ENCODE measurements at places on chromosomes 11 and 22.

GRCh38 chr11:17479284-17480214 is 2.9 kb upstream of the ABCC8 start:
- DNase-seq = no peak

GRCh38 chr22:28464127-28464526 is 215.5 kb downstream of the TTC28 start:
- no peak for DNase-seq

DNA sequence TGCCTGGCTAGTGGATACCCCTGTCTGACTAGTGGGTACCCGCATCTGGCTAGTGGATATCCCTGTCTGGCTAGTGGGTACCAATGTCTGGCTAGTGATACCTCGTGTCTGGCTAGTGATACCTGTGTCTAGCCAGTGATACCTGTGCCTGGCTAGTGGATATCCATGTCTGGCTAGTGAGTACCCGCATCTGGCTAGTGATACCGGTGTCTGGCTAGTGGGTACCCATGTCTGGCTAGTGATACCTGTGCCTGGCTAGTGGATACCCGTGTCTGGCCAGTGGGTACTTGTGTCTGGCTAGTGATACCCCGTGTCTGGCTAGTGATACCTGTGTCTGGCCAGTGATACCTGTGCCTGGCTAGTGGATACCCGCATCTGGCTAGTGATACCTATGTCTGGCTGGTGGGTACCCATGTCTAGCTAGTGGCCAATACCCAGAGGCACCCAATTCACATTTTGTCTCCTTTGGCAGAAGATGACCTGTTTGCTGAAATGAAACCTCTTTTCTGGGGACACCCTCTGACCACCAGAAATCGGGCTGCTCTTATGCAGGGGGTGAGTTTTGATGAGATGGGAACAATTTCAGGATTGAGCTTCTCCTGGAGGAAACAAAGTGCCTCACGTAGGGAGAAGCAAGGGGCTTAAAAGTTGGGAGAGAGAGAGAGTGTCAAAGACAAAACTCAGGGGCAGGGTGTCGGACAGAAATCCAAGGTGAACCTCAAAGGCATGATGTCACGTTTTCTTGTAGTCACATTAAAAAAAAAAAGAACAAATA is 63.4 kb downstream of the SMIM38 start:
- no peak for DNase-seq

DNA sequence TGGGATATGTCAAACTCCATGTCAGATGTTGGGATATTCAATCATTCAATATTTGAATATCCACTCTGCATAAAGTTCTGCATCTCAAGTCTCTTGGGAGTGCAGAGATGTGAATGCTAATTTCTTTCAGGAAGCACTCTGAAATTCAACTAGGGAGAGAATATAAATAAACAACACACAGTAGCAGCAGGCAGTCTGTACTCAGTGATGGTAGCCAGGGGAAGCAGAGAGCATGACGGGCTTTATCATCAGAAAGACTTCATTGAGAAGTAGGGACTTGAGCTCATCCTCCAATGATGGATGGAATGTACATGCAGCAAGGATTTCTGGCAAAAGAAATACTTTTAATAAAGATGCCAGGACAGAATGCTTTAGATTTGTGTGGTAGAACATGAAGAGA is 9.8 kb upstream of the TEAD1 start:
- no peak for DNase-seq

- DNase-seq = no peak
Observed at GRCh38 chr22:43733138-43733537, 79.0 kb downstream of the EFCAB6 start.

DNA sequence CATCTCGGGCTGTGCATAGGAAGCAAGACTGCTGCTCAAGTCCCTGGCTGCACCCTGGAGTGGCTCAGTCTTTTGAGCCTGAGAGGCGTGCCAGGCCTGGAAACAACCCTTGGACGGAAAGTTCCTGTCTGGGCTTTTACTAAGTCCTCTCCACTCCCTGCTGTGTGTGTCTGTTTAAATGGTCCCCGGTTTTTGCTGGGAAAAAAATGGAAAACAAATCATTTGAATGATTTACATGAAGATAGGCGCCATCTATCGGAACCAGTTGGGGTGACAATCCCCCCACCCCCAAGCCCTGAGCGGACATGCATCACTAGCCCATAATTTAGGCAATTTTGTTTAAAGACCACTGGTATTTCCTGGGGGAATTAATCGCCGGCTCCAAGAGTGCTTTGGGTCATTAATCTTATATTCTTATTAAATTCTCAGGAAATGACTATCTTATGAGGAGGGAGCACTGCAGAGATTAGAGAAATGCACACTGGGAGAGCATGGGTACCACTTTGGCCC is 2.7 kb upstream of the GAB2 start:
- DNase-seq = peak; percentile 81

DNA sequence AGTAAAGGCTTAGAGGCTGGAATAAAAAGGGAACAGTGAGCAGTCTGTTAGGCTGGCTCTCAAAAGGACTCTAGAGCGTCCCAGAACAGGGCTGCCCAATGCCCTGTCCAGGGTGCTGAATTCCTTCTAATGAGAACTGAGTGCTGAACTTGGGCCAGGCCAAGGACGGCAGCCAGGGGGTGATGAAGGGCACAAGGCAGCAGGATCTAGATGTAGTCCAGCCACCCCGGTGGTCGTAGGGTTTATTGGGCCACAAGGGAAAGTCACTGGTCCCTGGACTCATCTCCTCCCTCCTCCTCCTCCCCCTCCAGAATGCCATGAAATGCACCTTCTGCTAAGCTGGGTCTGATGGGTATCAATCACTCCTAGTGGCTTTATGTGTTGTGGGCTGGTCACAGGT is 19.2 kb downstream of the NPTXR start:
- peak; percentile 73 for DNase-seq

GRCh38 chr11:128644576-128644975 is 49.3 kb upstream of the FLI1 start:
- DNase-seq = no peak

DNA sequence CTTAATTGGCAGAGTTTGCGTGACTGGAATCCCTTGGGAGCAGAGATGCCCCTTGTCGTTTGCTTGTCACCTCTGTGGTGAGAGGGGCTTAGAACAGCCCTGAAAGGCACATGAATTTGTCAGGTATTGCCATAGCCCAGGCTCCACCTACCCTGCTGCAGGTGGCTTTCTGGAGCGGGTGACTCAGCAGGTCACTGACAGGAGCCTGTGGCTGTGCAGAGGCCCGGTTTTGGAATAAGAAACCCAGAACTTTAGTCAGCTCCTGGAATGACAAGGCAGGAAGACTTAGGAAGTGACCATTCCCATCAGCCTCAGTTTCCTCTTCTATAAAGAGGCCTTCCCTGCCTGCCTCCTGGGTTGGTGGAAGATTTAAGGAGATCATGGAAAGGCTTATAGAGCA is 539.7 kb downstream of the INSC start:
- no peak for DNase-seq

All from left hindlimb (tissue), 1 donor.